ENCODE measurements at places on chromosomes 13 and 19. TPM values are rescaled to one million over a fixed set of nuclear protein-coding genes. Genes with fewer than 3 reads are reported as not detected.
A peak's percentile ranks its signal among the peaks of the same experiment; 100 is the strongest.

- DNase-seq, result no peak
- H3K4me3 ChIP-seq, result no peak overlapping the region
- H3K27me3 ChIP-seq, result no peaks in the 10 kb centered on the region
These were observed 269.3 kb downstream of the KCNRG start for GRCh38 chr13:50284540-50284939.

DNA sequence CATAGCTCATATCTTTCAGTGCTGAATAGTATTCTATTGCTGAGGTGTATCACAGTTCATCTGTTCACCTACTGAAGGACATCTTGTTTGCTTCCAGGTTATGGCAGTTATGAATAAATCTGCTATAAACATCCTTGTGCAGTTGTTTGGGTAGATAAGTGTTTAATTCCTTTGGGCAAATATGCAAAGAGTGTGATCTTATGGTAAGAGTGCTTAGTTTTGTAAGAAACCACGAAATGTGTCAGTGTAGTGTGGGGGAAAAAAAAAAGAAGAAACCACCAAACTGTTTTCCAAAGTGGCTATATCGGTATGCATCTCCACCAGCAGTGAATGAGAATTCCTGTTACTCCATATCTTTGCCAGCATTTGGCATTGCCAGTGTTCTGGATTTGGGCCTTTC, 93.3 kb downstream of the PIBF1 start:
- no peak for DNase-seq
- no peaks in the 10 kb centered on the region for H3K4me1 ChIP-seq
- H3K4me3 ChIP-seq, result no peak overlapping the region
- H3K27me3 ChIP-seq, result no peaks in the 10 kb centered on the region
- peaks cover 64% of the 10 kb centered on the region for H3K36me3 ChIP-seq

DNA sequence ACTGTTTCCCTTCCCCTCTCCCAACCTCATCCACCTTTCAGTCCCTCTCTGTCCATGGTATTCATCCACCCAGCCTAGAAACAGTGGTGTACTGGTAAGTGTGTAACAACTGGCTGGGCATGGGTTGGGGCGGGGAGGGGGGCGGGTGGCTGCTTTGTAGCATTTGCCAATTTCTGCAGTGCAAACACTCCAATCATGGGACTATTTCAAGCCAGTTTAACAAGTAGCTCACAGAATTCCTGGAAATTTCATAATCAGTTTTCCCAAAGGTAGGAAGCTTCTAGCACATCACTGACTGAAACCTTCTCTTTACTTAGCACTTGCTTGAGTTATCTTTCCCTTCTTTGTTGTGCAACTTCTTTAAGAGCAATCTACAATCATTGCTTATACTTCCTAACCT, 100.8 kb upstream of the WASF3 start:
- H3K4me1 ChIP-seq, result no peaks in the 10 kb centered on the region
- H3K27ac ChIP-seq, result no peak overlapping the region
- no peak overlapping the region for H3K4me3 ChIP-seq
- DNase-seq, result no peak
- H3K27me3 ChIP-seq, result peaks cover 33% of the 10 kb centered on the region
- H3K36me3 ChIP-seq, result no peaks in the 10 kb centered on the region

SLC8A2 gene
- total RNA-seq, result 2.5 TPM

GRCh38 chr19:48731452-48731851, 9.0 kb downstream of the RASIP1 start:
- peaks cover 2% of the 10 kb centered on the region for H3K27me3 ChIP-seq
- no peak for DNase-seq
- peaks cover 4% of the 10 kb centered on the region for H3K4me1 ChIP-seq
- H3K4me3 ChIP-seq, result no peak overlapping the region

FOXA3 gene
- not detected for total RNA-seq

GRCh38 chr19:18793144-18794028, 2.3 kb upstream of the COMP start:
- peaks cover 9% of the 10 kb centered on the region for H3K4me1 ChIP-seq
- H3K4me3 ChIP-seq, result no peak overlapping the region
- H3K27me3 ChIP-seq, result peaks cover 85% of the 10 kb centered on the region
- no peaks in the 10 kb centered on the region for H3K36me3 ChIP-seq

DNA sequence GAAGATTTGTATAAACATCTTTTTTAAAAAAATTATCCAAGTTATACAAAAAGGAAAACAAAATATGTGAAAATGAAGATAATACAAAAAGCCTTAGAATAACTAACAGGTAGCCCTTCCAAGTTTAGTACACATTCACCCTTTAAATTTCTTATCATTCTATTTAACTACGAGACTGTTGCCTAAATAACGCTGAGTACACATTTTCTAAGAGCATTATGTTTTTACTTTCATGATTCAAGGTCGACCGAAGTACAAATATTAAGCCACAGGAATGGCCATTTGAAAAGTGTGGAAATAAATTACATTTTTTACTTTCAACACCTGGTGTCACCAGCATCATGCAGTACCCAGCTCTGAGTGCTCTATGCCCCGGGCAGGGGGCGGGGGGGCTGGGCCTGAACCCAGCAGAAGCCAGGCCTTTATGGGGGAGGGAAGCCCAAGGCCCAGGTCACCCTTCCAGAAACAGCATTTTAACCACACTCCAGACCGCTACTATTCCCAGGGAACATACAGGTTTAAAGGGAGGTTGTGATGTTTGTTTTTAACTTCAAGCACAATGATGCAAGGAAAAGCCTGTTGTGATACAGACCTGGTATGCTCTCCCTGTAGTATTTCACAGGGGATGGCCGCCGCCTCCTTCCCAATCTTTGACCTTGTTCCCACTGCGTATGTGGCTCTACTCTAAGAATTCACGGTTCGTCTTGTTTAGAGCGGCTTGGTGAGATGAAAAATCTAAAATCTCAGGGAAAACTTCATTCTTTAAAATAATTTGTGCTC, 24.0 kb downstream of the GGACT start:
- no peak overlapping the region for H3K27ac ChIP-seq
- DNase-seq, result no peak
- H3K36me3 ChIP-seq, result peaks cover 9% of the 10 kb centered on the region
- H3K4me1 ChIP-seq, result no peaks in the 10 kb centered on the region
- no peaks in the 10 kb centered on the region for H3K27me3 ChIP-seq

DNA sequence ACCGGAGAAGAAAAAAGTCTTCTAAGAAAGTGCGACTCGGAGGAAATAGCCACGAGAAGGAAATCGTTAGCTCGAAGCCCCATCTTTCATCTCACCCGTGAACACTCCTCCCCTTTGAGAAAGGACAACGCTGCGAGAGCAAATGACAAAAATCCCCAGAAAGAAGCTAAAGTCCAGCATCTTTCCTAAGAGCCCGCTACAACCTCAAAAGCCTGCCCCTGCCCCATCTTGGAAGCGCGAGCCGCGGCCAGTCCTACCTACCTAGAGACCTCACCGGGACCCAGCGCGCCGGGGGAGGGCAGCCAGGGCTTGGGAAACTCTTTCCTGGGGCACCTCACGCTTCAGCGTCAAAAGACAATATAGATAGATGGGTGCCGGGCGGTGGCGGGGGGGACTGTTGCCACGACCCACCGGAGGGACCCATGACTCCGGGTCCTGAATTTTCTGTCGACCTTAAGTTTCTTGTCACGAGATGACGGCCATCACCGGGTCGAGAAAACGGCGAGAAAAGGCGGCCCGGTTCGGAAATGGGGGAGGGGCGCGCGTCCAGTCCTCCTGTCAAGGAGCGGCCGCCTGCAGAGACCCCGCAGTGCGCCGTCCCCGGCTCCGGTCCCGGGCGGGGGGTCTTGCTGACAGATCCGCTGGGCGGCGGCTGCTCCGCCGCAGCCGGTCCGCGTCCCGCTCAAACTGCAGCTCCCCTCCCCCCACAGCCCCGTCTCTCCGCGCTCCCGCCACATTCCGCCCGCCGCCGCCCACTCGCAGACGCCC, 65.9 kb downstream of the KCNRG start:
- H3K4me1 ChIP-seq, result peaks cover 18% of the 10 kb centered on the region
- H3K27ac ChIP-seq, result peak overlapping the region; percentile 96
- H3K27me3 ChIP-seq, result no peaks in the 10 kb centered on the region

FGF21 gene
- total RNA-seq, result not detected

GRCh38 chr19:35786299-35787160, 11.2 kb downstream of the ARHGAP33 start:
- H3K27ac ChIP-seq, result no peak overlapping the region
- H3K4me1 ChIP-seq, result no peaks in the 10 kb centered on the region
- no peak for DNase-seq
- H3K4me3 ChIP-seq, result no peak overlapping the region

DNA sequence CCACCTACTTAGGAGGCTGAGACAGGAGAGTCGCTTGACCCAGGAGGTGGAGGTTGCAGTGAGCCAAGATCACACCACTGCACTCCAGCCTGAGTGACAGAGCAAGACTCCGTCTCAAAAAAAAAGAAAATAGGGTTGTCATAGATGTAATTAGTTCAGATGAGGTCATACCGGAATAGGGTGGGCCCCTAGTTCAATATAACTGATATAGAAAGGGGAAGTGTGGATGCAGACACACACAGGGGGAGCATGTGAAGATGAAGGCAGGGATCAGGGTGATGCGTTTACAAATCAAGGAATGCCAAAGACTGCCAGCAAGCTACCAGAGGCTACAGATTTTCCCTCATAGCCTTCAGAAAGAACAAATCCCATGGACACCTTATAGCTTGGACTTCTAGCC, 24.3 kb upstream of the EEF1AKMT1 start:
- H3K4me1 ChIP-seq, result no peaks in the 10 kb centered on the region
- H3K36me3 ChIP-seq, result peaks cover 31% of the 10 kb centered on the region
- H3K27me3 ChIP-seq, result no peaks in the 10 kb centered on the region
- no peak overlapping the region for H3K4me3 ChIP-seq
- DNase-seq, result no peak
- H3K27ac ChIP-seq, result no peak overlapping the region

ZNF93 gene
- total RNA-seq, result 28.2 TPM

C19orf12 gene
- 26.9 TPM for total RNA-seq

GRCh38 chr13:111326621-111326965, 6.2 kb downstream of the TEX29 start:
- H3K27me3 ChIP-seq, result no peaks in the 10 kb centered on the region
- DNase-seq, result no peak
- H3K4me3 ChIP-seq, result no peak overlapping the region
- no peak overlapping the region for H3K27ac ChIP-seq
- no peaks in the 10 kb centered on the region for H3K36me3 ChIP-seq

VAV1 gene
- not detected for total RNA-seq

DNA sequence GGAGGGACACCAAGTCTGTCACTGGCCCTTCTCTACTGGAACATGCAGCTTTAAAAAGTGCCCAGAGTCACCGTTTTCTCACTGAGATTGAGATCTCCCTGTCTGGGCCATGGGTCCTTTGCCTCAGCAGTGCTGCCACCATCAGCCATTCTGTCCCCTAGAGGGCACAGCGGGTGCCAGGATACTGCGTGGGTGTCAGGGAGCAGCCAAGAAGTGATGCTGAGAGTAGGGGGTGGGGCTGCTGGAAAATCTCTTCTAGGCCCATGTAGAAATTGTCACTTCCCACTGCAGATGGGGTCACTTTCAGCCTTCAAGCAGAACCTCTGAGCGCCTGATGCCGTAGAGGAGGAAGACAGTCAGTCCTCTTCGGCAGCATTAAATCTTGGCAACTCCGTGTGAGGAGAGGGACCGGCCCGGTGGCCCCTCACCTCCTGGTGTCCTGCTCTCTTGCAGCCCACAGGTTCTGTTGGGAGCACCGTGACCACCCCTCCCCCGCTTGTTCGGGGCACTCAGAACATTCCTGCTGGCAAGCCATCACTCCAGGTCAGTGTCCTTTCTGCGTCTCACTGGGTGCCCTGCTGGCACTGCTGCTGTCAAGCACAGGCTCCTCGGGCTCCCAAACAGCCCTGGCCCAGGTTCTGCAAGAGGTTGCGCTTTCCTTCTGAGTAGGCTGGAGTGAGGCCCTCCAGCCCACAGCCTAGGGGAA, 21.4 kb downstream of the TSSK6 start:
- no peak overlapping the region for H3K27ac ChIP-seq
- H3K4me3 ChIP-seq, result no peak overlapping the region
- DNase-seq, result no peak
- H3K4me1 ChIP-seq, result peaks cover 15% of the 10 kb centered on the region
- no peaks in the 10 kb centered on the region for H3K27me3 ChIP-seq
- H3K36me3 ChIP-seq, result peaks cover 15% of the 10 kb centered on the region

DNA sequence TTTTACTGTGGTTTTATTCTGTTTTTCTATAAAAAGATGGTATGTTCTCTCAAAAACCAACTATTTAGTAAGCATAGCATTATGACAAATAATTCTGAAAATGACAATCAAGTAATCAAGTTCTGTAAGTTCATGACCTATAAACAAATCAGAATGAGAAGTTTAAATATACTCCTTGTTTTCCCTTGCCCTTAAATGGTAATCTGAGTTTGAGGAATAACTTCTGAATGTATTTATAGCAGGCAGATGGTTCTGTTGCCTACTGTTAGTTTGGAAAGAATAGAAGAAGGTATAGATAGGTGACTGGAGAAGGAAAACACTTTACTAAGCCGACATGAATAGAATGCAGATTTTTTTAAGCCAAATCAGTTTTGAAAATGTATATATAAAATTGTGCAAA, 63.9 kb downstream of the POSTN start:
- H3K36me3 ChIP-seq, result peaks cover 6% of the 10 kb centered on the region
- H3K4me3 ChIP-seq, result no peak overlapping the region
- no peak for DNase-seq
- no peaks in the 10 kb centered on the region for H3K27me3 ChIP-seq
- peaks cover 4% of the 10 kb centered on the region for H3K4me1 ChIP-seq

DNA sequence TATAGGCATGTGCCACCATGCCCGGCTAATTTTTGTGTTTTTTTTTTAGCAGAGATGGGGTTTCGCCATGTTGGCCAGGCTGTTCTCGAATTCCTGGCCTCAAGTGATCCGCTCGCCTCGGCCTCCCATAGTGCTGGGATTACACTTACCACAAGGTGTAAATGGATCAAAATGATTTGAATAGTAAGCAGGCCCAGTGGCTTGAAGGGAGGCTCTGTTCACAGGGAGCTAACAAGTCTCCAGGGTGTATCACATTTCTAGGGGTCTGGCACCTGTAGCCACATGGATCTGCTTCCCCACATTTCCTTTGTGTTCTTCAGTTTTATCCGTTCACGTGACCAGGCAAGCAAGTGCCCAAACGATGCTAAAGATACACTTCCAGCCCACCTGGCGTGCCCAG, 13.5 kb upstream of the CNFN start:
- H3K4me1 ChIP-seq, result peaks cover 16% of the 10 kb centered on the region
- H3K27me3 ChIP-seq, result no peaks in the 10 kb centered on the region
- peaks cover 4% of the 10 kb centered on the region for H3K36me3 ChIP-seq
- H3K27ac ChIP-seq, result no peak overlapping the region
- DNase-seq, result no peak

CD37 gene
- total RNA-seq, result not detected

IGSF23 gene
- not detected for total RNA-seq

DNA sequence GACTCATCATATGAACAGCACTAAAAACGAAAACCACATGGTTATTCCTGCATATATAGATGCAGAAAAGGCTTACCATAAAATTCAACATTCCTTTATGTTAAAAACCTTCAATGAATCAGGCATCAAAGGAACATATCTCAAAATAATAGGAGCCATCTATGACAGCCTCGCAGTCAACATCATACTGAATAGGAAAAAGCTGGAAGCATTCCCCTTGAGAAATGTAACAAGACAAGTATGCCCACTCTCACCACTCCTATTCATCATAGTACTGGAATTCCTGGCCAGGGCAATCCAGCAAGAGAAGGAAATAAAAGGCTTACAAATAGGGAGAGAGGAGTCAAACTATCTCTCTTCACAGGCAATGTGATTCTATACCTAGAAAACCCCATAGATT, 179.6 kb upstream of the HTR2A start:
- peaks cover 14% of the 10 kb centered on the region for H3K36me3 ChIP-seq
- peaks cover 1% of the 10 kb centered on the region for H3K4me1 ChIP-seq
- DNase-seq, result no peak
- no peak overlapping the region for H3K4me3 ChIP-seq

- H3K27me3 ChIP-seq, result no peaks in the 10 kb centered on the region
- no peak overlapping the region for H3K27ac ChIP-seq
- H3K36me3 ChIP-seq, result no peaks in the 10 kb centered on the region
These were observed 7.4 kb upstream of the SLITRK6 start for GRCh38 chr13:85806553-85807175.

FXYD7 gene
- total RNA-seq, result 0.69 TPM
